ENCODE measurements at places on chromosomes 12 and 14.

DNA sequence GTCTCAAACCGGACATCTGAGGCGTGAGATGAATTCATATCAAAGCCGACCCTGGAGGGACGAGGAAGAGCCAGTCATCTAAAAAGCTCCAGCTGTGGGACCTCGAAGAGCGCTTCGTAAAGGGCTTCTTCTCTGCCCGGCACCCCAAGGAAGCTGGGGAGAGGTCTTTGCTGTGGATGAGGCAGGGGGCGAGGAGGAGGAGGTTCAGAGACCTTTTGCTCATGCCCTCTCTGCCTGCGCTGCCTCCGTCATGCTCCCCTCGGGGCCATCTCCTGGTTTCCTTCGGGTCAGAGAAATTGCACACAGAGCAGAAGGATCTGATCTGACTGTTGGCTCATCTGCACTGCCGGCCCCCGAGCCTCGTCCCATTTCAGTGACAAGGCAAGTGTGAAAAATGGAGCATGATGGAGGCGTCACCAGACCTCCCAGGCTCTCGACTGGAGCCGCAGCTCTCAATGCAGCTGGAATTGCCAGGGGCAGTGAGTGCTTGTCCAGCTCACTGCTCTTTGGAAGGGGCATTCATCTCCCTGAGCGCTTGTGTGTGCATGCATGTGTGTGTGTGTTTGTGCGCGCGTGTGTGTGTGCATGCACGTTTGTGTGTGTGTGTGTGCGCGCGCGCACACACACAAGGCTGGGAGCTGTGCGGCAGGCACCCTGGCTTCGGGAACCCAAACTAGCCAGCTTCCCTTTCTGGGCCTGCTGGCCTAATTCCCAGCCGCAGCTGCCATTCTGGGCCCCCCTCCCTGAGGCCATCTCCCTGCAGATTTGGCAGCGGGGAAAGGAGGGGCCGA is 9.2 kb downstream of the CABP1 start:
- DNase-seq, result no peak

- DNase-seq, result no peak
Observed at GRCh38 chr14:23365732-23366425, 907 bp upstream of the EFS start.

DNA sequence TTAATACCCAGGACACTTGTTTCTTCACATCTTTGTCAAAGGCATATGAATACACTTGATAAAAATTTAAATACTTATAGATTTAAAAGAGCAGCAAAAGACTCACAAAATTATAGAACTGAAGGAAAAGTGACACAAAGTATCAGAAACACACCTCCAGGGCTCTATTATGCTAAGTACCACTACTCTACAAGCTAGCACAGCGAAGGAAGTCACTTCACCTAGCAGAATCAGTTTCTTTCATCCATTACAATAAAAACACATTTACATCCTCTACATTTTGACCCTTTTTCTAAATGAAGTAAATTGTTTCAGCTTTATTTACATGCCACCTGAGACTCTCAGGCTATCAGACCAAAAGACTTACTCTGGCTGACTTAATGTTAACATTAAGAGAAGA is 26.6 kb upstream of the PTPRB start:
- DNase-seq, result no peak

DNA sequence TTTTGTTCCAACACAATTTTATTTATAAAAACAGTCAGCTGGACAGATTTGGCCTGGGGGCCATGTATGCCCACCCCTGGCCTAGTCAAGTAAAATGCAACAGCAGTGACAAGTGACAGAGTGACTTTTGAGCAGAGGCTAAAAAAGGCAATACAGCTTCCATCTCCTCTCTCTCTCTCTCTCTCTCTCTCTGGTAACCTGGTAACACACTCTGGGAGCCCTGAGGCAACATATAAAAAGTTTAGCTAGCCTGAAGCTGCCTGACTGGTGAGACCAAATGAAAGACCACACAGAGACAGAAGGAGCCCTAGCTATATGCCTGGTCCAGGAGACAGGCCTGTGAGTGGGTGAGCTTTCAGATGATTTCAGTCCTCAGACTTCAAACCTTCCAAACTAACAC is 105.4 kb downstream of the DENND5B start:
- DNase-seq, result no peak

- no peak for DNase-seq
Observed at GRCh38 chr12:121934309-121934664, 15.9 kb downstream of the CFAP251 start.

Data from stimulated activated CD4-positive, alpha-beta T cell treated with anti-CD3 and anti-CD28 coated beads, Interleukin-15, amount 100 ng/mL, for 1 hour (primary cell).